ENCODE measurements at places on chromosomes 2 and 18. TPM values are rescaled to one million over a fixed set of nuclear protein-coding genes. Genes with fewer than 3 reads are reported as not detected.

The RUFY4 gene
- polyA plus RNA-seq, result not detected

DNA sequence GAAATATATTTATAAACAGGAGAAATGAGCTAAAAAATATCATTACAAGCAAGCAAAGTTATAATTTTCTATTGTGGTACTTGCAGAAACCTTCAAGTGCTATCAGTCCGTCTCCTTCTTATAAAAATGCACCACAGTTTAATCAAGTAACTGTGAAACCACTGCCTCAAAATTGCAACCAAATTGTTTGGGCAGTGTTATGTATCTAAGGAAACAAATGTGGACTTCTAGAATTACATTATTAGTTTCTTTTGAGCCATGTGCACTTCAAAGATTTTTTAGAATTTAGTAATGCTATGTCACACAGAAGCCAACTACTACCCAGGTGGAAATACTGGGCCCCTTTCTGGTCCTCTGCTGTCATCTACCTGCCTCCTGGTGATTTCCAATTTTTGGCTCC, 495.6 kb downstream of the NYAP2 start:
- no peak for DNase-seq

DNA sequence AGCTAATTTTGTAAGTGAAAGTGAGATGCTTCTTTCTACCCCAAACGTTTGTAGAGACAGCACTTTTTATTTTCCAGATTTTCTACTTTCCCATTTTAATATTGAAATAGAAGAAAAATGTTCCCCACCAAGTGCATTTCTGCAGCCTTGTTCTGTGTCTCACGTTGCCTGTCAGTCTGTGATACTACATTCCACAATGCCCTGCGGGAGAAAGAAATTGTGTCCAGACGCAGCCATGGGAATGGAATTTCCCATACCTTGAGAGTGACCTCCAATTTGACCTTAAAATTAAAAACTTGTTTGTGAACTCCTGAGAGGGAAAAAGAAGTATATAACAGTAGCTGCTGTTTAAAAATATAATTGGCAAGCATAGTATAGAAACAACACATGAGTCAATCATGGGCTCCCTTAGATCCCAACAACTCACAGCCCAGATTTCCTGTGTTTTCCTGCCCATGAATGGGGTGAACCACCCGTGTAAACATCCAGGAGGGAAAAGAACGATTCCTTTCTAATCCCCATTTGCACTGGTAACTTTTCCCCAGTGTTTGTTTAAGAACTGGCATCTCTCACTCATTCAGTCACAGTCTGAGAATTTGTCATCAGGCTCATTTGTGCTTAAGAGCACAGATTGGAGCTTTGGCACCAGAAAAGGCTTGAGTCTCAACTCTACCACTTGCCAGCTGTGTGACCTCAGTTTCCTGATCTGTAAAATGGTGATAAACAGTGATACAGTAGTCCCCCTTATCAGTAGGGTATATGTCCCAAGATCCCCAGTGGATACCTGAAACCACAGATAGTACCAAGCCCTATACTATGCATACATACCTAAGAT, 166.1 kb upstream of the ZNF521 start:
- no peak for DNase-seq

DNA sequence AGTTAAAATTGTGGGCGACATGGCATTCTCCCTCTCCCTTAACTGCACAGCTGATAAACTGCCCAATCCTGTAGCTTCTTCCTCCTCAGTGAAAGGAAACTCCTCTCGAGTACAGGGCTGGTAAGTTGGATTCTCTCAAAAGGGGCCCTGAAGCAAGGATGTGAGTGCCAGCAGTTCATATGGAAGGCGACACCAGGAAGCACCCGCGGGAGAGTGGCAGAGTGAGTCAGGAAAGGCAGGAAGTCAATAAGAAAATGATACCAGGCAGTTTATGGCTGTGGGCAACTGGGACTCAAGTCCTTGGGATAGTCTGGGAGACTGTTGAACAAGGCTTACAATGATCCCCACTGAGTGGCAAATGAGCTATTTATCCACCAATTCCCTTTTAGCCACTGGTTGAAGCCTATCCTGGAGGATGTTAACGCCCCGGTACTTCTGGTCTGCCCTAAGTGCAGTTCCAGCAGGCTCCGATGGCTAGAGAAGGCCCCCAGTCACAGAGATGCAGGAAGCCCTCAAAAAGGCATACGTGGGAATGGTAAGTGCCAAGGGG, 34.8 kb downstream of the ABHD3 start:
- no peak for DNase-seq

- no peak for DNase-seq
Observed at GRCh38 chr2:157413326-157414035, 30.4 kb downstream of the CYTIP start.

The IL1RL2 gene
- polyA plus RNA-seq, result not detected

DNA sequence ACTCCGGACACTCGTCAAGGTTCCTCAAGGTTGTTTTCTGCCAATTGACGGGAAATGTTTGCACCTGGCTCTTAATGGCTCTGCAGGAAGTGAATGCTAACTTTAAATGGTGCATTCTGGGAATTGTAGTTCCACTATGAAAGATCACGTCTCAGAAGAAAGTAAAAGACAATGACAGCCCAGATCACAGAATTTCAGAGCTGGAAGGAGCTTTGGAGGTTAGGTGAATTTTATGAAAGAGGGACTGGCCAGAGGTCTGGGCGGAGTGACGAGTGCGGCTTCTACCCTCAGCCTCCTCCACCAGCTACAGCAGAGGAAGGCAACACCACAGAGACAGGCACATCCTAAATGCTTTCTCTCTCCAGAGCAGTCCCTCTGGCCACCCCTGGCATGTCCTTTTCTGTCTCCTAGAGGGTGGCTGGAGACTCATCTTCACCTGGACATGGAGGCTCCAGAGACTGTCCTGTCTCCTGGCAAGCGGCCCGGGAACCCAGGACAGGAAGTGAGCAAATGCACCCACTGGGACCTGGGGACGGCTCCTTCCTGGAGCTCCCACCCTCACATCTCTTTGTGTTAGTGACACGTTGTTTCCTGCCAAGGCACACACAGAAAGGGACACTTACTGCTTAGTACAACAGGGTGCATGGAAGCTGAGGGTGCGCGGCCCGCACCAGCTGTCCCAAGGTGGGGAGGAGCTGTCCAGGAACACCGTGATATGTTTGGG, 19.4 kb downstream of the THAP4 start:
- peak; percentile 75 for DNase-seq

The TDRD15 gene
- polyA plus RNA-seq, result not detected

- no peak for DNase-seq
Observed at GRCh38 chr2:120254178-120254577, 1.5 kb downstream of the RALB start.

The GAREM2 gene
- 0.42 TPM for polyA plus RNA-seq

GRCh38 chr2:75607988-75608683, 38.4 kb upstream of the MRPL19 start:
- DNase-seq, result no peak

- DNase-seq, result no peak
Observed at GRCh38 chr2:237181844-237182243, 96.2 kb downstream of the COPS8 start.

GRCh38 chr18:8844721-8845148, 139.4 kb downstream of the MTCL1 start:
- no peak for DNase-seq

The ADGRF3 gene
- 0.08 TPM for polyA plus RNA-seq

The LYPD1 gene
- polyA plus RNA-seq, result 0.15 TPM

DNA sequence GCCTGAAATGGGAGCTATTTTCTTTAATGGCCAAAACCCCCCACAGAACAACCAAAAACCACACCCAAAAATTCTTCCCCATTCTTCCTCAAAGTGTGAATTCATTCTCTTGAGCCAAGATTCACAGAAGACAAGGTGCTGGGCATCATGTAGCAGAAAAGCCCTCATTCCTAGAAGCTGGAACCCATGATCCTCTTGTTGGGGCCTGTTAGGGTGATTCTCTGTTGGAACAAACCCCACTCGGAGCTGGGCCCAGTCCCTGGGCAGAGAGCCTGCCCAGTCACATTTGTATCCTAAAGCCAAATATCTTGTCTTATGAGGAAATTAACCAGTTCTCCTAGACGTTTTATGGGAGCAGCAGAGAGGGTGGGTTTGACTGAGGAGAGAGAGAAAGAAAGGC, 22.8 kb upstream of the VPS4B start:
- DNase-seq, result no peak

- no peak for DNase-seq
Observed at GRCh38 chr2:75549401-75550253, 11.1 kb downstream of the EVA1A start.

- DNase-seq, result no peak
Observed at GRCh38 chr2:101574622-101575021, 99.7 kb upstream of the RFX8 start.

GRCh38 chr2:43897492-43897891, 58.7 kb downstream of the ABCG8 start:
- DNase-seq, result no peak

- DNase-seq, result no peak
Observed at GRCh38 chr2:176967911-176968450, 244.6 kb upstream of the HNRNPA3 start.

The SYT4 gene
- not detected for polyA plus RNA-seq

GRCh38 chr2:184923751-184924150, 325.4 kb downstream of the ZNF804A start:
- DNase-seq, result no peak
